ENCODE measurements at places on chromosomes 5 and 9. TPM values are rescaled to one million over a fixed set of nuclear protein-coding genes. Genes with fewer than 3 reads are reported as not detected.

The IL17B gene
- total RNA-seq = not detected

The PCDHB2 gene
- 0.56 TPM for total RNA-seq

The SLC28A3 gene
- total RNA-seq = 10.8 TPM

The FCN2 gene
- total RNA-seq = 0.84 TPM

The HMCN2 gene
- total RNA-seq = 1.2 TPM

The PCDHGB5 gene
- total RNA-seq = 4.0 TPM

The GGTA1 gene
- 1.4 TPM for total RNA-seq

The SAXO1 gene
- 0.38 TPM for total RNA-seq

The C9orf153 gene
- total RNA-seq = 0.13 TPM

The TLX3 gene
- not detected for total RNA-seq

The MEF2C gene
- 5.3 TPM for total RNA-seq

The SLIT3 gene
- total RNA-seq = 2.1 TPM

The FAM170A gene
- total RNA-seq = not detected

The RANBP17 gene
- 5.8 TPM for total RNA-seq

The DNM1 gene
- total RNA-seq = 6.3 TPM

The ISL1 gene
- 6.8 TPM for total RNA-seq

The KCNMB1 gene
- 0.94 TPM for total RNA-seq

The SPATA31D3 gene
- not detected for total RNA-seq

The KIF24 gene
- total RNA-seq = 0.37 TPM

The CPLANE1 gene
- 4.7 TPM for total RNA-seq

The OR1Q1 gene
- not detected for total RNA-seq

The PCDHGA6 gene
- 1.4 TPM for total RNA-seq

The CCL19 gene
- not detected for total RNA-seq

The GPX3 gene
- total RNA-seq = 74.4 TPM

The FABP6 gene
- total RNA-seq = not detected

The NR5A1 gene
- total RNA-seq = not detected

The UNC13B gene
- total RNA-seq = 26.7 TPM

The ETF1 gene
- total RNA-seq = 36.7 TPM
